ENCODE measurements at places on chromosomes 16 and 17.

DNA sequence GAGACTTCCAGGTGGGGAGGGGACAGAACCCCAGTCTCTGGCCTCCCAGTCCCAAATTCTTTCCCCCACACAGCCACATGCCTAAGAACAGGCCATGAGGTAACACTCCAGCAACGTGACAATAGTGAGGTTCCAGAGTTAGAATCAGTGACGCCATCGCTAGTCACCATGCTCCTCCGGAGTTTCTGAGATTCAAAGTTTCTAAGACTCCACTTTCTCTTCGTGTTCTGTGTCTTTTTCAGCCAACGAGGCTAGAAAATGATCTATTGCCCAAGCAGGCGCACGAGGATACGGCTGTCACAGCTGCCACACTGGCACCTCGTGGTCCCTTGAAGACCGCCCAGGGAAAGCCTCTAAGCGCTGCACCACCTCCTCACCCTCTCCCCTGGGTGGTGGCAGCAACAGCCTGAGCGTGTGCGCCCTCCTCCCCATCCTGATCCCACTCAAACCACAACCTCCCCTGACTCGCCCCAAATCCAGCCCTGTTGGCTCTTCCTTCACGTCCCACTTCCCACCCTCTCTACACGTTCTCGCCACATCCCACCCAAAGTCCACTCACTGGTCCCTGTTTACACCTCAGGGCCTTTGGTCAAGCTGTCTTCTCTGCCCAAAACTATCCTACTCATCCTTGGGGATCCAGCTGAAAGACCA, 1.0 kb downstream of the MCRIP1 start:
- DNase-seq, result peak; percentile 39

- no peak for DNase-seq
Measured at GRCh38 chr17:57195785-57196460, 60.4 kb upstream of the MSI2 start.

- no peak for DNase-seq
Measured at GRCh38 chr17:35801583-35802224, 6.3 kb upstream of the MMP28 start.

DNA sequence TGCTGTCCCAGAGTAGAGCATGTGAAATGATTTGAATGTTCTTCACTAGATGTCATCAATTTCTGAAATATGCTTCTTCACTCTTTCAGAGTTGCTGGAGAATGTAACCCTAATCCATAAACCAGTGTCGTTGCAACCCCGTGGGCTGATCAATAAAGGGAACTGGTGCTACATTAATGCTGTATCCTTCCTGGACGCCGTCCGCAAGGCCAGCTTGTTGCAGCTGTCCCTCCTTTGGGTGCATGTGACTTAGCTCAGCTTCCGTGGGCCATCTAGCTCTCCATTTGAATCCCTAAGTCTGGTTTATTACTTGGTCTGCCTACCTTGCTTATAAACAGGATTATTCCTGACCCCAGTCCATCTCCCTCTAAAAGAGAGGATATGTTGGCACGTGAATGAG, 58.8 kb downstream of the USP10 start:
- no peak for DNase-seq

GRCh38 chr16:13077816-13078215, 176.4 kb downstream of the SHISA9 start:
- no peak for DNase-seq

- peak; percentile 38 for DNase-seq
Measured at GRCh38 chr16:20901436-20902112, 1.0 kb downstream of the LYRM1 start.

- peak; percentile 67 for DNase-seq
Measured at GRCh38 chr17:47203984-47204721, 5.0 kb upstream of the MYL4 start.

DNA sequence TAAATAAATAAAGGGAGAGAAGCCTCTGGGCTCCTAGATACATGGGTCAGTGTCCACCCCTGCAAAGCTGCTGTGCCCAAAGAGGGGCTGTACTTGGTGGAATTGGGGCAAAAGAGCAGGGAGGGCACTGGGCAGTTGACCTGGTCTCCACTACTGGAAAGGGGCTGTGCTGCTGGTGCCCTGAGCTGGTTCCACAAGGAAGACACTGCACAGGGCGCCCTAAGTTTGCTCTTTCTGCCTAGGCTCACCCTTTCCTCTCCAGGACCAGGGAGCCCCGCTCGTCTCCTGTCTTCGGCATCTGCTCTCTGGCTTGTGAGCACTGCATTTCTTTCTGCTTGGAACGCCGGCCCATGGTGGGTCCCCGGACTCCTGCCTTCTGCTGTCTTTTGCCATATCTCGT, 161.9 kb downstream of the SEC14L1 start:
- DNase-seq, result no peak

DNA sequence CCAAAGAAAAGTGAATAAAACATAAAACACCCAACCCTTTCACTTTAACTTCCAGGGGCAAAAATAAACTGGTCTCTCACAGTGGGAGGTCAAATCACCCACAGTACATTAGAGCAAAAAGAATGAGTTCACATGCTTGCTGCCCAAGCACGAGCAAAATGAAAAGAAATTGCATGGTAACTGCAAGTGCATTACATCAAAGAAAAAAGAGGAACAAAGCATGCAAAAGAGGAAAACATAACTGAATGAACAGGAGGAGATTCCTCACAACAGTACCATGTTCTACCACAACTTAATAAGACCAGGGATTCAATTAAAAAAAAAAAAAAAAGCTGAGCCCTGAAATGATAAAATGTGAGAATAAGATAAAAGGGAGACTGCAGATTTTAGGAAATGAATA, 12.3 kb downstream of the DNAH2 start:
- no peak for DNase-seq

GRCh38 chr16:55643161-55643970, 12.4 kb upstream of the SLC6A2 start:
- no peak for DNase-seq

DNA sequence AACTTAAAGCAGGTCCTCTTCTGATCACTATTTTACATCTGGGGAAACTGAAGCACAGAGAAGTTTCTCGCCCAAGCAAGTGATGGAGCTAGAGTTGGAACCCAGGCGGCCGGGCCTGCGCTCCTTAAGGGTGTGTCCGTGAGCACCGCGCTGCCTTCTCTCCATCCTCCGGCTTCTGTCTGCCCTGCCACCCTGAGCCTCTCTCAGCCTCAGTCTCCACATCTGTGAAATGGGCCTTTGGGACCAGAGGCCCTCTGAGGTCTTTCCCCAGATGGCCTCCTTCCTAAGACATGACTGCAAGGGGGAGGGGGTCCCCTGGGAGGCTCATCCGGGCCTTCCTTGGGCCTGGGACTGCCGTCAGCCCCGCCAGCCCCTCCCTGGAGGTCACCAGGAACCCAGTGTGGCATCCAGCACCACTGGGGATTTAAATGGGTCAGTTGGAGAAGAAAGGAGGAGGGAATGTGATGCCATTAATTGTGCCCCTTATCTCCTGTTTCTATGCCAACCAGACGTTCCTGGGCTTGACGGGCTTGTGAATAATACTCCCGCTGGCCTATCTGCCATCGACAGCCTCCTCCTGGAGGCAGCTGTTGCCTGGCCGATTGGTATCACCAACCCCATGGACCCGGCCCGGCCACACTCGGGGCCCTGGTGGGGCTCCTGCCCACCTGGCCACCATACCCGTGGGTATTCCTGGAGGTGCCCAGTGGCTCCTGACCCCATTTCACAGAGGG, 5.1 kb downstream of the ZFPM1 start:
- DNase-seq, result no peak
